IMR-90 (cell line): ENCODE measurements at places on chromosomes 12 and 14. TPM values are rescaled to one million over a fixed set of nuclear protein-coding genes. Genes with fewer than 3 reads are reported as not detected.

DNA sequence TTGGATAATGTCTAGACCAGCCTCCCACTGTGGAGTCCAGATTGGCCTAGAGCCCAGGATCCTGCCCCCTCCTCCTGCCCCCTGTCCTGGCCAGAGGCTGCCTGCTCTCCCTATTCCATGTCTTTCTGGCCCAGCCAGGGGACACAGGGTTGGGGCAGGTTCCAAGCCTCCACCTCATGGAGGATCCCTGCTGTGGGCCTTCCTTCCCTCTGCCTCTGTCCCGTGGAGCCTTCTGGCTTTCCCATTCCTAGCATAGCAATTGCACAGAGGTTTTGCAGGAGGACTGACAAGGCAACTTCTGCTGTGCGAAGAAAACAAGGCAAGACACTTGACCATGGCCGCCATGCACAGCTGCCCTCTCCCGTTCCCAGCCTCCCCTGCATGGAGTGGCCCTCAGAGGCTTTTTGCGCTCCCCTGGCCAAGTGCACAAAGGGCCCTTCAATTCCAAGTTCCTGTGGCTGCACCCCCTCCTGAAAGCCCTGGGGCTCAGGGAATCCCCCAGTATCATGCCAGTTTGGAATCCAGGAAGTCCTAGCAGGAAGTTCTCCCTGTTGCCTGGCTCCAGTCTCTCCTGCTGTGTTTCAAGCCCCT is 42.1 kb downstream of the KRT80 start:
- no peaks in the 10 kb centered on the region for H3K27me3 ChIP-seq
- peaks cover 38% of the 10 kb centered on the region for H3K4me1 ChIP-seq
- no peak overlapping the region for H3K27ac ChIP-seq
- no peaks in the 10 kb centered on the region for H3K36me3 ChIP-seq

- DNase-seq, result peak; percentile 17
- H3K27ac ChIP-seq, result no peak overlapping the region
- H3K36me3 ChIP-seq, result no peaks in the 10 kb centered on the region
- no peak overlapping the region for H3K4me3 ChIP-seq
- no peaks in the 10 kb centered on the region for H3K27me3 ChIP-seq
These were observed 397.1 kb downstream of the NOVA1 start for GRCh38 chr14:26200687-26201086.

- no peak for DNase-seq
- H3K36me3 ChIP-seq, result no peaks in the 10 kb centered on the region
These were observed 77.7 kb downstream of the SLC15A4 start for GRCh38 chr12:128745772-128746689.

Gene NTS
- not detected in 2 replicates for total RNA-seq

Gene ENDOU
- total RNA-seq, result under 0.01 TPM in 2 replicates

DNA sequence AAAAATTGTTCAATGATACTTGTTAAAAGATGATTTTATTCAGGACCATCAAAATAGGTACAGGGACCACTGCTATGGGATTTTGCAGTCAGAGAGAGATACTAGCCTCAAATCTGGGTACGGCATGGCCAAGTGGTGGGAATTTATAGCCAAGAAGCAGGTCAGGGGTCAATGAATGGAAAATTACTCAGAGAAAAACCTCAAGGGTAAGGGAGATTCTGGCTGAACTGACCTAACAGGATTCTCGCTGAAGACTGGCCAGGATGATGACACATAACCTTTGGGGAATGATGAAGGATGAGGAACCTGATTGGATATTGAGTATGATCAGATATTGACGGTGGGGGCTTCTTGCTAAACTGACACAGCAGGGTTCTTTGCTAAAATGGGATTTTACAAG is 32.7 kb downstream of the DEPDC4 start:
- DNase-seq, result peak; percentile 69
- no peaks in the 10 kb centered on the region for H3K27me3 ChIP-seq
- H3K4me3 ChIP-seq, result no peak overlapping the region
